Central memory CD4-positive, alpha-beta T cell (primary cell): ENCODE measurements at places on chromosomes 3 and 15.

DNA sequence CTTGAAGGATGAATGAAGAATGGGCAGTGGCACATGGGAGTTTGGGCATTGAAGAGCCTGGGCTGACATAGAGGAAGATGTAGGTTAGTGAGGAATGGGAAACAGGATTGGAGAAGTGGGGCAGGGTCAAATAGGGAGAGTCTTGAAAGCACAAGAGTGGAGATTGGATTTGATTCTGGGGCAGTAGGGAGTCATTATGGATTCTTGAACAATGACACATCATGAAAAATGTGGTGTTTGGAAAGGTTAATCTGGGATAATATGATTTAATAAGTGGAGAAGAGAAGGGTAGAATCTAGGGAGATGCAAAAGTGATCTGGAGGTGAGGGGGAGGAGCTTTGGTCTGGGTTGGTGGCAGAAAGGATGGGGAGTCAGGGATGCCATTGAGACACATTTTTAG, 45.4 kb upstream of the ROPN1 start:
- DNase-seq: no peak

DNA sequence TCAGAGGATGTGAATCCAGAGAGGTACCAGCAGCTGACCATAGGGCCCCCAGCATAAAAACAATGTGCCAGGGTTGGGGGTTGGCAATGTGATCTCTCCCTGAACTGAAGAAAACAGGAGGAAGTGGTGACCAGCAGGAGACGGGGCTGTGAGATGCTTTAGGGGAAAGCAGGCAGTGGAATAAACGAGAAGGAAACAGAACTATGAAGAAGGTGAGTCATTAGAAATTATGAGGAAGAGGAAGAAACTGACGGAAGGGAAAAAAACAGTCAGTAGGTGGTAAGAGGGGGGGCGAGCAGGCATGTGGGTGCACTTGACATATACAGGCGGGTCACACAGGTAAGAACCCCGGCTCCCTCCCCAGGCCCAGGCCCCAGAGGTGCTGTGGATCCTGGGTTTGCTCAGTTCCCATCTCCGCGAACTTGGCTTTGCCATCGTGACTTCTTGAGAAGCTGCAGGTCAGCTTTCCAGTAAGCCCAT, 42.2 kb upstream of the B3GNT5 start:
- no peak for DNase-seq

- no peak for DNase-seq
Measured at GRCh38 chr15:55319537-55320237, 665 bp downstream of the PIGB start.

DNA sequence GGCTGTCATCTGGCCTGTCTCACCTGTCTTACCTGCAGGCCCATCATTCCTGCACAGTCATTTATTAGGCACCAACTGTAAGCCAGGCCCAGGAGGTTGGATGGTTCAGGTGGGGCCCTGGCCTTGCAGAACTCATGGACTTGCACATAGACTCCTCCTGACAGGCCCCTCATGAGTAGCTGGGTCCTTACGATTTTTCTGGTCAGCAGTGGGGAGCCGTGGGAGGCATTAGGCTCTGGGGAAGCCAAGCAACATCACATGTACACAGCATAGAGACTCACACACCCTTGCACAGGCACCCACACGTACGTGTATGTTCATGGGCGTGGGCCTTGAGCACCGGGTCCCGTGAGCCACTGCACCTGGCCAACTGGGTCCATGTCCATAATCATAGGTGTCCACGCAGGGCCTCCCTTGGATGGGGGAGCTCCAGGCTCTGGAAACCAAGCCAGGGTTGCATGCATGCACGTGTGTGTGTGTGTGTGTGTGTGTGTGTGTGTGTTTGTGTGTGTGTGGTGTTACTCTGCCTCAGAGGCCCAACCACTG, 20.3 kb downstream of the CISH start:
- no peak for DNase-seq

GRCh38 chr3:70840106-70840870, 527.9 kb upstream of the MDFIC2 start:
- DNase-seq: no peak

- DNase-seq: no peak
Measured at GRCh38 chr3:27532426-27533260, 48.5 kb upstream of the SLC4A7 start.

DNA sequence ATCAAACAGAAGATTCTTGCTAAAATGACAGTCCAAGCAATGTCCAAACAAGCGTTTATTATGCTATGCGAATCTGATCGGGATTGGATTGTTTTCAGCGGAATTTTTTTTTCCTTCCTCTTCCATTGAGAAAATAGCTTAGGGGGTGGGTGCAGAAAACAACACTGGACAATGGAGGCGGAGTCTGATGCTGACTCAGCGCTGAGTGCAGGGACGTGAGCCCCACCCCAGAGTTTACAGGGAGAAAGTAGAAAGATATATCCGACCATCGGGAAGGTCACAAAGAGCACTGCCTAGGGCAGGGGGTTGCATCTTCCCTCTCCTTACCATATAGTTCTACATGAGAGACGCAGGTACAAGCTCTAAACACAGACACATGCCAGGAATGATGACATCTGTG, 117.0 kb downstream of the FOXP1 start:
- no peak for DNase-seq

DNA sequence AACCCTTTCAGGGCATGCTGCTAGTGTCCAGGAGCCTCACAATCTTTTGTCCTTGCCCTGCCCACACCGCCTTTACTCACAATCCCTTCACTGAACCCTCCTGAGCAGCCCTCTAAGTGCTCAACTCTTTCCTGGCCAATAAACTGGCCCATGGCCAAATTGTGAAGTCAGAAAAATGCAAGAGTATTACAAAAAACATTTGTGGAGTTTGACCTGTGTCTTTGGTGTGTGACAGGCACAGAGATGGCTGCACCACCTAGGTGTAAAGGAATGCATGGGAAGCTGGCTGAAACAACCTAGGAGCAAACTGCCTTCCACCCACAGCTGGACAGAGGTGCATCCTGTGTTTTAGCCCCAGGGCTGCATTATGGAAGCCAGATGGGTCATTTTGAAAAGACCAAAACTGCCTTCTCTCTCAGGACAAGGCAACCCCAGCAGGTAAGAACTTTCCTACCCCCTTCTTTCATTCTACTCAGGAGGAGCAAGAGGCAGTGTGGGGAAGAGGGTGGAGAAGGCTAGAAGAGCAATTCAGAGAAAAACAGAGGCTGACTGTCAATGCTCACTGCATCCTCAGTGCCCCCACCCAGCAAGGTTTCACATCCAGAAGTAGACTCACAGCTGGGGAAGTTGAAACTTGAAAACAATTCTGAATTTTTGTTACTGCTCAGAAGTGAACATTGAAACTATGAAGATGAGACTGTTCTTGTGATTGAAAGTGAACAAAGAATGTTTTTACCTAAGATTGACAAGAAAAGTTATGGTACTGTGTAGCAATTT, 78.6 kb downstream of the TRIM42 start:
- DNase-seq: no peak

- DNase-seq: no peak
Measured at GRCh38 chr3:58900386-58900785, 149.4 kb downstream of the CFAP20DC start.

DNA sequence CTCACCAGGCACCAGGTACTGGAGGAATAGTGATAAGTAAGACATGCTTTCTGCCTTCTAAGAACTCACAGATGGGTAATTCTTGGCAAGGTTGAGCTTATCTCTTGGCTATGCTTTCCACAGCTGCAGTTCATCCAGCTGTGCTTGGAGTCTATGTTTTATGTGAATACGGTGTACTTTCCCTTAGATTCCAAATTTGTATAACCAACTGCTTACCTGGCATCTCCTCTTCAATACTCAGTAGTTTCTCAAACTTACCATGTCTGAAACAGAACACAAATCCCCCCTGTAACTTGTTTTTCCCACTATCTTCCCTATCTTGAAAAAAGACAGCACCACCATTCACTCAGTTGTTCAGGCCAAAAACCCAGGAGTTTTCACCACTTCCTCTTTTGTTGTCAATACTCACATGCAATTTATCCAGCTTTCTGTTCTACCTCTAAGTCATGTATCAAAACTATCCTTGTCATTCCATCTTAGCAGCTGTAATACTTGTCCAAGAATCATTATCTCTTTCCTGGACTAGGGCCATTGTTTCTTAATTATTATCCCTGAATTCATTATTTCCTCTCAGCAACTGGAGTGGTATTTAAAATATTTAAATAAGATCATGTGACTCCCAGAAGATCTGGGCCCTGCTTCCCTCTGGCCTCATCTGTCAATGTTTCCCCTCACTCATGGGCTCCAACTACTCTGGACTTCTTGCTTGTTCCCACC, 32.6 kb downstream of the COL6A5 start:
- DNase-seq: no peak

DNA sequence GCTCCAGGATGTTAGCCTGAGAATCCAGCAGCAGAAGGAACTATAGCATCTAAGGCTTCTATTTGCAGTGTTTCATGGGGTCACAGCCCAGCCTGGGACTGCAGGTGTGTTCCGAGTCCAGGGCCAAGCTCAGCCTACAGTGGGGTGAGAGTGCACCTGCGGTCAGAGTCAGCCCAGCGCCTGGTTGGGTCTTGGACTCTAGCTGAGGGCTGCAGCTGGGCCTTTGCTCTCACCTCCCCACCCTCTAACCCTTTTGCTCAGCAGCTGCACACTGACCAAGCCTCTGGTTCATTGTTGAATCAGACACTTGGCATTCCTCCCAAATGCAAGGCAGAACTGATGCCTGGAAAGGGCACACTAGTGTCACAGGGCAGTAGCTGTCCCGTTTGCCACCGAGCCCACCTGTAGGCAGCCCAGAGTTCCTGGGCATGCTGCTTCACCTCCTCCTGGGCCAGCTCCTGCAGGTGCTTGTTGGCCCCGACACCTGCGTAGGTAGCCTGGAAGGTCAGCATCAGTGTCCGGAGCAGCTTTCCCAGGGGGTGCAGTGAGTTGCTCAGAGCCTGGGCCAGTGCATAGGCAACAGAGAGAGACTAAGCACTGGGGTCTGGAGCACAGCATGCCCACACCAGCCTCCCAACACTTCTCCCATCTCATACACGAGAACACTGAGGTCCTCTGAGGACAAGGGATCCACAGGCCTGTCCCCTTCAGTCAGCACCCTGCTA, 17.5 kb downstream of the ALS2CL start:
- DNase-seq: no peak

- no peak for DNase-seq
Measured at GRCh38 chr3:42865256-42865655, 10.4 kb downstream of the CYP8B1 start.

- DNase-seq: no peak
Measured at GRCh38 chr15:33243393-33243792, 48.9 kb upstream of the FMN1 start.

DNA sequence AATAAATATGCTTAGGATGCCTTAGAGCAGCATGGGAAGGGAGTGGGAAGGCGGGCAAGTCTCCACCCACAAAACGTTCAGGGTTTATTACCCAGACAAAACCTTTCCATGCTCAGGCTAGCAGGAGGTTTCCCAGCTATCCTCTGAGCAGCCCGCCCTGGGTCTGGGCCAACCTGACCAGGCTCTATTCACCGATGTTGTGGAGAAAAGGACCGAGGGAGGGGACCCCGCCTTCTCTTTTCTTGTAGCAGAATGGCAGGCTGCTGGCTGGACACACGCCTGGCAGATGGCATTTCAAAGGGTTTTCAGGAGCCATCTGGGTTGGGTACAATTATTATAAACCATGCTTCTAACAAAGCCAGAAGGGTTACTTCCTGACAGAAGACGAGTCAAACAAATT, 540.9 kb downstream of the MAGI1 start:
- no peak for DNase-seq

DNA sequence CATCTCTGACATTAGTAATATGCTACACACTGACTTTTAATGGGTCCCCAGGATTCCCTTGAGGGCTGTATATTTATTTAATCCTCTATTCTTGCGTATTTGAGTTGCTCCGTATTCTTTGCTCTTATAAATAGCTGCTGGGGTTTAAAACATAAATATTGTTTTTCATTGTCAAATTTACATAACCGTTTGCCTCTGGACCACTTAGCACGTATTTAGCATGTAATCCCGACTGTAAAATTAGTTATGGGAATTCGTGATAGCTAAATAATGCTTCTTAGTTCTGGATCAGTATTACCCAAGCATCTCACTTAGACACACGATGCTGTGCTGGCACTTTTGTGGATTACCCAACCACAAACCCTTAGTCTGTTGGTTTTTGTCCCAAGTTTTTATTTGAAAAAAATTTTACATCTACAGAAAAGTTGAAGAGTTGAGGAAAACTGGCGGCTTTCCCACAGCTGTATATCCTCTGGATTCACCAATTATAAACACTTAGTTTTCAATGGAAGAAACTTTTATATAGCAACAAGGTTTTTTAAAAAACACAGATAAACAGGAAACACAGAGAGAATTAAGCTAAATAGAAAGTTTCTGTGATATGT, 296.8 kb upstream of the TPM1 start:
- DNase-seq: no peak

- DNase-seq: no peak
Measured at GRCh38 chr3:111803123-111803593, 55.9 kb upstream of the PHLDB2 start.

GRCh38 chr3:184299488-184300377, 692 bp downstream of the PSMD2 start:
- DNase-seq: no peak

GRCh38 chr15:72306211-72306785, 13.7 kb downstream of the CELF6 start:
- peak; percentile 73 for DNase-seq

GRCh38 chr15:47157827-47158226, 559.5 kb upstream of the SEMA6D start:
- DNase-seq: no peak

- DNase-seq: peak; percentile 70
Measured at GRCh38 chr3:11624161-11624560, 19.6 kb downstream of the VGLL4 start.

- no peak for DNase-seq
Measured at GRCh38 chr15:96889734-96890480, 559.4 kb downstream of the NR2F2 start.

- no peak for DNase-seq
Measured at GRCh38 chr3:72548981-72549380, 299.3 kb downstream of the SHQ1 start.

- DNase-seq: no peak
Measured at GRCh38 chr3:88013592-88013991, 45.2 kb downstream of the CGGBP1 start.

- DNase-seq: no peak
Measured at GRCh38 chr15:95630683-95631082, 699.8 kb upstream of the NR2F2 start.

GRCh38 chr3:115843206-115843605, 219.9 kb downstream of the GAP43 start:
- no peak for DNase-seq

- no peak for DNase-seq
Measured at GRCh38 chr3:58180940-58181587, 29.7 kb downstream of the DNASE1L3 start.

- no peak for DNase-seq
Measured at GRCh38 chr3:185929192-185930151, 8.3 kb downstream of the TRA2B start.

- no peak for DNase-seq
Measured at GRCh38 chr3:74591342-74591741, 23.1 kb downstream of the CNTN3 start.

- no peak for DNase-seq
Measured at GRCh38 chr3:156657862-156658731, 16.3 kb upstream of the TIPARP start.

- DNase-seq: no peak
Measured at GRCh38 chr3:128618398-128618726, 32.3 kb downstream of the RPN1 start.

GRCh38 chr3:171266034-171266739, 194.0 kb downstream of the TNIK start:
- no peak for DNase-seq

- no peak for DNase-seq
Measured at GRCh38 chr3:129890891-129891290, 2.6 kb downstream of the TMCC1 start.

GRCh38 chr15:86382341-86382740, 302.7 kb downstream of the AGBL1 start:
- DNase-seq: no peak
